ENCODE measurements at places on chromosomes 6 and 20. TPM values are rescaled to one million over a fixed set of nuclear protein-coding genes. Genes with fewer than 3 reads are reported as not detected.
A peak's percentile ranks its signal among the peaks of the same experiment; 100 is the strongest.

GRCh38 chr6:142850679-142851423 lies 94.1 kb downstream of the HIVEP2 start:
- DNase-seq: no peak

GRCh38 chr20:35048739-35049138 lies 43.9 kb downstream of the TRPC4AP start:
- no peak for DNase-seq

- no peak for DNase-seq
Measured at GRCh38 chr6:18507561-18507960, 120.4 kb downstream of the RNF144B start.

Gene ZBTB46
- total RNA-seq: 24.0 TPM

- DNase-seq: no peak
Measured at GRCh38 chr6:126055449-126055848, 69.1 kb downstream of the TRMT11 start.

Gene RAET1L
- 3.3 TPM for total RNA-seq

- no peak for DNase-seq
Measured at GRCh38 chr6:158506601-158507000, 53.3 kb upstream of the TMEM181 start.

DNA sequence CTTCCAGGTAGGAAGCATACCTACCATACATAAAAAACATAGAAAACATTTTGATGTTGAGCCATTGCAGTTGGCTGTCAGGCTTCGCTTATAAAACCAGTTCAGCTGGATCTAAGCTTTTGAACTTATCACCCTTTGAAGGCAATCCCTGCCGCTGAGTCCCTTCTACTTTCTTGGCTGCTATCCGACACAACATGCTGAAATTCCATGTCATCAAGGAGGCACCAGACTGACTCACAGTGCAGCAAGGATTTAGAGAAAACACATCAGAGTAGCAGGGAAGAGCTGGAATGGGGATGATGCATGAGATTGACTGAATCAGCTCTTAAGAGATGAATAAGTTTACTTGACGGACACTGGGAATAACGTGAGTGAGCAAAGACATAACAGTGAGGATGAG lies 135.0 kb upstream of the MAN1A1 start:
- no peak for DNase-seq

Gene SRSF12
- total RNA-seq: 2.3 TPM

GRCh38 chr20:48594533-48594932 lies 233.3 kb downstream of the PREX1 start:
- no peak for DNase-seq

- no peak for DNase-seq
Measured at GRCh38 chr6:52931351-52931750, 21.9 kb upstream of the GSTA3 start.

Gene EYA4
- total RNA-seq: 5.0 TPM

DNA sequence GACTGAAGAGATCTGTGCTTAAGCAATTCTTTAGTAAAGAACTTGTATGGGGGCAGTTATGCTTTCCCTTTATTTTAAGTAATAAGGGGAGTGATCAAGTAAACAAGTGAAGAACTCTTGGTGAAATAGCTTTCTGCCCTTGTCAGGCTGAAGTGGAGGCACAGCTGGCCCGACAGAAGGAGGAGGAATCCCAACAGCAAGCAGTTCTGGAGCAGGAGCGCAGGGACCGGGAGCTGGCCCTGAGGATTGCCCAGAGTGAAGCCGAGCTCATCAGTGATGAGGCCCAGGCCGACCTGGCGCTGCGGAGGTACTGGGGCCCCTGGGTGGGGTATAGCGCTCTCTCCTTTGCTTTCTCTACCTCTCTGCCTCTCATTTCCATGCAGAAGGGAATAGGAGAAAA lies 143.3 kb downstream of the MYO6 start:
- no peak for DNase-seq

DNA sequence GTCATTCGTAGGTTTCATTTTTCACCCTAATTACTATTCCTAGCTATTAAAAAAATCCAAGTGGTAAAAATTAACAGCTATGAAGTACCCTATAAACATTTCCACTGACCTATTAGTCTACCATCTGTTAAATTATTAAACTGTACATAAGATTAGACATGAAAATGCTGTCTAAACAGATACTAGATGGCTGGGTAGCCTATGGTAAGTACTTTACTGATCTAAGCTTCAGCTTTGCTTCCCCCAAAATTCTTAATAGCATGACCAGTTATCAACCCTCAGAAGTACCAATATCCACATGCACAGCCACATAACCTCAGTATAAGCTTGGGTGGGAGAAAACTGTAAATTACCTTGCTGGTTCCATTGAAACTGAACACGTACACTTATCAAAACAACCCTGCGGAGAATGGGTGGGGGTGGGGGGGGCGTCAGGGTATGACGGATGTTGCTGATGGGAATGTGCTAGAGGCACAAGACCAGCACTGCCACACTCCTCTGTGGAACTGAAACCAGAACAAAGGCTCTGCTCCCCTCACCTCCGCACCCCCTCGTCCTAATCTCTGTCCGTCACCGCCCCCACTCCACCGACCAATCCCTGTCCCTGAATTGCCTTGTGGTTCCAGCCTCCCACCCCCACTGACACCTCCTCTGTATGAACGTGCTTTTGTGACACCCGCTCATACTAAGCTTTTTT lies 45.3 kb downstream of the B4GALT5 start:
- peak; percentile 73 for DNase-seq

GRCh38 chr6:18101873-18102272 lies 20.6 kb downstream of the NHLRC1 start:
- DNase-seq: no peak

DNA sequence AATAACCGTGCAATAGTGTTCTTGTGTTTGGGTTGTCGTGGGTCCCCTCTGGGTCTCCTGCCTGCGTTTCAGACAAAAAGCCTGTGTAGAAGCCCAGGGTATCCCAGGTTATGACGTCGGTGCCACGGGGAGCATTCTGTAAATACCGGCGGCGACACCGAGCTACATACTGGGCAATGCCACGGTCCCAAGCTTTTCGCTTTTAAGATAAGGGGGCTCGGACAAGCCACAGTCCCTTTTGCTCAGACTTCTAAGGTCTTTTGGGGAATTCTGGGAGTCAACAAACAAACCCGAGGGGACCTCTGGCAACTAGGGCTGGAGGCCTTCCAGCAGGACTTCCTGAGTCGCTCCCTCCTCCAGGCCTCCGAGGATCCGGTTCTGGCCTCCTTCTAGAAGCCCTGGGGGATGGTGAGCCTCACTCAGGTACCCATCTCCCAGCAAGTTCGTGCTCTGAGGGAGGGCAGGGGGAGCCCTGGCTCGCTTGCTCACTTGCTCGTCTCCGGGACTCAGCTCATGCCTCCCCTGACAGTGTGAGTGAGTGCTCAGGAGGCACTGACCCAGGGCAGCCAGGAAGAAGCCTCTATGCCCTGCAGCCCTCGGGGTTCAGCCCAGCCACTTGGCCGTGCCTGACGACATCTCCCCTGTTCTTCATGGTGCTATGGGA lies 62.4 kb upstream of the MRPS10 start:
- no peak for DNase-seq

Gene IRF4
- 23.7 TPM for total RNA-seq

Gene CLIC5
- total RNA-seq: 7.4 TPM

Gene NKX2-4
- total RNA-seq: not detected

DNA sequence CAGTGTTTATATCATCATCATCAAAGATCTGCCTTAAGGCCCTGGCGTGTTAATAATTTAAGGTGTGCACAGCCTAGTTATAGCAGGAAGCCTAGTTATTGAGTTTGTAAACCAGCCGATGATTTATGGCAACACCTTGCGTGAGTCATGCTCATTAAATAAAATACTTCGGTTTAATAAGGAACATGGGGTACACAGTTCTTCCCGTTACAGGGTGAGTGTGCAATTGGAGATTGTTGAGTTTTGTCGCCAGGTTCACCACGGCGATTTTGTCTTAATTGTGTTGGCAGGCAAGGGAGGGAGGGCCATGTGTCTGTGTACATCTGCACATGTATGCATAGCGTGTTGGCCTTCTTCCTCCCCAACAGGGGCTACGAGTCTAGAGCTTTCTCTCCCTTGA lies 104.0 kb downstream of the TFAP2A start:
- DNase-seq: no peak

Gene HTR1E
- total RNA-seq: not detected

Gene ZNFX1
- total RNA-seq: 44.0 TPM

DNA sequence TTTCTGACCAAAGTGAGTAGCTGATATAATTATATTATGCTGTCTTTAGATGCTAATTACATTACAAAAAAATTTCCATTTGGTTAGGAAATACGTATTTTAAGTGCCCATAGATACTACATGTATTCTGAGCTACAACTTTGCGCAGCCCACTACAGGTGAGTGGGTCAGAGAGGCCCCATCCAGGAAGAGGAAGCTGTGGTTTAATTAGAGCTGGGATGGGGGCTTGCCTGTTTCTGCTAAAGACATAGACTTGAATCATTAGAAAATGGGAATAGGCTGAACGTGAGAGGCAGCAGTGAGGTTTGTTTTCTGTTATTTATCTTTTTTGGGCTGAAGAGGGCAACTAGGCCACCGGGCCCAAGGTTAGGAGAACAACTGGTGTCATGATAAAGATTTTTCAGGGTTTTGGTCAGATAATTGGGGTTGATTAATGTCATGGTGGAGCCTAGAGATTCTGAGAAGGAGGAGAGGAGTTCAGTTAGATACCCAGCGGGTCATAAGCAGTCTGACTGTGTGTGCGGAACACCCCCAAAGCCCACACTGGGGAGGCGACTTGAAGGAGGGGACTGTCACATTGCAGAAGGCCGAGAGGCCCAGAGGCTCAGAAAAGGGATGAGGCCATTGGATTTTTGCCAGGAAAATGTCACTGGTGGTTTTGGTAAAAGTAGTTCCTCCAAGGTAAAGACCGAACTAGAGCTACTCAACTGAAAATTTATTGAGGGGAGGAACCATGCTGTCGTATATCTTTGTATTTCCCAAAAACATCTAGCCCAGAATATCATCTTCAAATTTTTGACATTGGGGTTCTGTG lies 14.5 kb upstream of the IRF4 start:
- no peak for DNase-seq

DNA sequence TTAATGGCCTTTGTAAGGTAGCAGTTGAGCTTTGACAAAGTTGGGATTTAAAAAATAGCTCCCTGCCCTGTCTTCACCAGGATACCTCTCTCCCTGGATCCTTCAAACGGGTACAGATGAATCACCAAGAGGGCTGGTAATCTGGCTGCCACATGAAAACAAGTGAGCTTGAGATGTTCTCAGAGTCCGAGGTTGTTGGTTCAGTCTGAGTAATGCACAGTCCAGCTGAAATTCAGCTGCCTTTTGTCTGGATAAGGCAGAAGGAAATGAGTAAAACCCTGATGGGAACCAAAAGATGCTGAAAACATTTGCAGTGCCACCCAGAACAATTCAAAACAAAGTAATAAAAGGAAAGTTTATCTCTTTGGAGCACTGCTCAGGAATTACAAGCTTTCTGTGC lies 86.8 kb downstream of the GJA1 start:
- DNase-seq: no peak

DNA sequence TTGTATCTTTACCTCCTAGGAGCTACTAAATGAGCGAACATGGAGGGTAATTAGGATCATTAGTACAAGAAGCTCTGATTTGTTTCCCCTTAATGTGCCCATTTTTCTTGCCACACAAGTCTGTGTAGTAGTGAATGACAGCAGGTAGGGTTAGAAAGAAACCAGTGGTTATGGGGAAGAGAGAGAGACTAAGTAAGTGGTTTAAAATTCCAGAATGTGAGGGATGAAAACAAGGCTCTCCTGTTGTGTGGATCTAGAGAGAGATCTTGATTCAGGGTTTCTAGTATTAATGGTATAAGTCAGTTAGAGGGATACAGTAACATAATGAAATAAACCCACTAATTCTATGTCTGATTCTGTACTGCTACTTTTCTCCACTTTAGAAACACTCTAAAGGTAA lies 22.7 kb downstream of the STXBP5 start:
- DNase-seq: no peak

DNA sequence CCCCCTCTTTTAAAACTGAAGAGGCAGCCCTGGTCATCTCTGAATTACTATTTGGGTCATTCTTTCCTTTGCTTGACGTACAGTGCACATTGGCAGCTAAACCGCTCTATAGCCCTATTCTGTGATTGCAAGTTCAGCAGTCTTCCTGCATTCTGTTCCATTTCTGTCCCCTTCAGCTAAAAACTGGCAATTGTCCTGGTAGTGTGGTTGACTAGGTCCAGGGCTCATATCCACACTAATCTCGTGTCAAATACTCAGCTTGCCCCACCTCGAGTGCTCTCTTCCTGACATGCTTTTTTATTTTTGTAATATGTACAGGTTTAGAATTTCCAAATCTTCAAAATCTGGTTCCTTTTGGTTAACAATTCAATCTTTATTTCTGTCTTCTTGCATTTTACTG lies 282.1 kb downstream of the THBS2 start:
- DNase-seq: no peak

Gene SYCP2
- 3.0 TPM for total RNA-seq

- DNase-seq: no peak
Measured at GRCh38 chr6:75546381-75546780, 52.8 kb upstream of the FILIP1 start.

DNA sequence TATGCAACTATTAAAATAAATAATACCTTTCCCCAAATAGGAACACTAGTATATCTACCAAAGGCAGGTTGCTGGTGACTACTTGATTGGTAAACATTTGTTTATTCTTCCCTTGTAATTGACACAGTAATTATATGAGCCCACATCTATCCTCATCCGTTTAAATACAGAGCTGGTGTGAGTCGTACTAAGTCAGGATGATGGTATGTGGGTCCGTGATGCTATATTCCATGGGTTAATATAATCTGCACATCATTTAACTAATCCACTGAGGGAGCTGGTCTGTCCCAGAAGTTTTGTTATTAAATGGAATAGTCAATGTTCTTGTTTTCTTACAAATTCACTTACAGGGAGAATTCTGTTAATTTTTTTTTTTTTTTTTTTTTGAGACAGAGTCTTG lies 164.0 kb upstream of the AGPAT4 start:
- no peak for DNase-seq

DNA sequence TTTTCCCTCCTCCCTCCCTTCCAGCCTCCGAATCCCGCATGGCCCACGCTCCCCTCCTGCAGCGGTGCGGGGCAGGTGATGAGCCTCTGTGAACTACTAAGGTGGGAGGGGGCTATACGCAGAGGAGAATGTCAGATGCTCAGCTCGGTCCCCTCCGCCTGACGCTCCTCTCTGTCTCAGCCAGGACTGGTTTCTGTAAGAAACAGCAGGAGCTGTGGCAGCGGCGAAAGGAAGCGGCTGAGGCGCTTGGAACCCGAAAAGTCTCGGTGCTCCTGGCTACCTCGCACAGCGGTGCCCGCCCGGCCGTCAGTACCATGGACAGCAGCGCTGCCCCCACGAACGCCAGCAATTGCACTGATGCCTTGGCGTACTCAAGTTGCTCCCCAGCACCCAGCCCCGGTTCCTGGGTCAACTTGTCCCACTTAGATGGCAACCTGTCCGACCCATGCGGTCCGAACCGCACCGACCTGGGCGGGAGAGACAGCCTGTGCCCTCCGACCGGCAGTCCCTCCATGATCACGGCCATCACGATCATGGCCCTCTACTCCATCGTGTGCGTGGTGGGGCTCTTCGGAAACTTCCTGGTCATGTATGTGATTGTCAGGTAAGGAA lies at the start of gene OPRM1:
OPRM1 (plus strand) TSS at position 10 of the 612 bp plus-strand sequence; CDS start at position 315, 305 bp downstream.
- peak; percentile 86 for DNase-seq

DNA sequence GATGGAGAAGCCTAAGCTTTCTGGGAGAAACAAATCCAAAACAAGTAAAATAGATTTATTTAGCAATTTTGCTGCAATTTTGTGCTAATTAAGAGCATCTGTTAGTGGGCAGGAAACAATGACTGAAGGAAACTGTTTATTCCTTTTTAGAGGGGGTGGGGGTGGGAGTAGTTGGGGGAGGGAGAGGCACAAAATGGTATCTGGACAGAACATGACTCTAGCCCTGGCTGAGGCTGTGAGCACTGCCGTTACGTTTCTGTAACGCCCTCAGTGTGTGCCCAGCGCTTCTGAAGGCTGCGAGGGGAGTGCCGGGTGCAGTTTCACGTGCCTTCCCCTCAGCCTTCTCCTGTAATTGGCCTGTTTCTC lies 28.8 kb downstream of the METTL24 start:
- no peak for DNase-seq
